Stimulated activated CD4-positive, alpha-beta T cell treated with anti-CD3 and anti-CD28 coated beads, Interleukin-1b, Interleukin-23, amount 100 ng/mL, for 1 hour (primary cell): ENCODE measurements at places on chromosomes 5 and 9.

- DNase-seq = no peak
Observed at GRCh38 chr5:174532455-174533453, 191.6 kb upstream of the MSX2 start.

GRCh38 chr5:105954341-105954740, 1716.4 kb downstream of the EFNA5 start:
- no peak for DNase-seq

GRCh38 chr9:97398999-97399758, 12.7 kb upstream of the TDRD7 start:
- peak; percentile 50 for DNase-seq

DNA sequence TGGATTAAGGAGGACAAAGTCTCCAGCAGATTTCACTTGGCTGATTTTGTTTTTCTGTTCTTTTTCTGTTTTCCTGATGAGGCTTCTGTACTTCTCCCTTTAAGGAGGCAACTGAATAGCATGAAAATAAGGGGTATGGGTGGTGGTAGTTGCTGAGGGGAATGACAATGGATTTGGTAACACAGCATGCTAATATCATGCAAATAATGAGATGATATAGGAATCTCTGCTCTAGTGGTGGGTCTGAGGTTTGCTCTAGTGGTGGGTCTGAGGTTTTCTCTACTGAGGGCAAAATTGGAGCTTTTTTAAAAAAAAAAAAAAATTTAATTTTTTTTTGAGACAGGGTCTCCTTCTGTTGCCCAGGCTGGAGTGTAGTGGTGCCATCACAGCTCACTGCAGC, 139.7 kb downstream of the C9orf152 start:
- DNase-seq = no peak

DNA sequence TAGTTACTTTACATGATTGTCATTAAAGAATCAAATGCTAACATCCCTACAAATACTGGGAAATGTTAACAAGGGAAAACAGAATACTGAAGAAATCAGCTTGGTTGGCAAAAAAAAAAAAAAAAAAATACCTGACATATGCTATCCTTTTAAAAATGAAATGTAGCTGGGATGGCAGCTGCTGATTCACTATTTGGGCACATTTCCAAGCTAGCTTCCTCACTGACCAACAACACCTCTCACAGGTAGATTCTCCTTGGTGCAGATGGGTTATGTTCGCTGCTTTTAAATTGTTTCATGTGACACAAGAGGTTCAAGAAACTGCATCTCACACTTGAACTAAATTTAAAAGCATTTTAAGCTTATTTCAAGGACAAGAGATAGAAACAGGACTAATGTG, 6.1 kb upstream of the PRUNE2 start:
- no peak for DNase-seq

DNA sequence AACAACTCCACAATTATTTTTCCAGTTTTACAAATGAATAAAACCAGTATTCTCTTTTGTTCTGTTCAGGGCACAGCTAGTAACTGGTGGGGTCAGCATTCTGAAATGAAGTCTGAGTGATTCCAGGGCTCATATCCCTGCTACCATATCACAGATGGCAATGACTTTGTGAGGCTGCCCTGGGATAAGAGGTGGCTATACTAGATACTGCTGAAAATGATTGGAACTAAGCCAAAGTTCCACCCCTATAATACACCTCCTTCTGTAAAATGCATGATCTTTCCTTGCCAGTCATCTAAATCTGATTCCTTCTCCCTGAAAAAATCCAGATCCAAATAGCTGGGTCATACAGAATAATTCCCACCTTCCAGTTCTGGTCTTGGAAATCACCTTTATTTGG, 14.4 kb downstream of the SLC25A51 start:
- DNase-seq = no peak

GRCh38 chr5:173243831-173244305, 8.9 kb upstream of the NKX2-5 start:
- no peak for DNase-seq

DNA sequence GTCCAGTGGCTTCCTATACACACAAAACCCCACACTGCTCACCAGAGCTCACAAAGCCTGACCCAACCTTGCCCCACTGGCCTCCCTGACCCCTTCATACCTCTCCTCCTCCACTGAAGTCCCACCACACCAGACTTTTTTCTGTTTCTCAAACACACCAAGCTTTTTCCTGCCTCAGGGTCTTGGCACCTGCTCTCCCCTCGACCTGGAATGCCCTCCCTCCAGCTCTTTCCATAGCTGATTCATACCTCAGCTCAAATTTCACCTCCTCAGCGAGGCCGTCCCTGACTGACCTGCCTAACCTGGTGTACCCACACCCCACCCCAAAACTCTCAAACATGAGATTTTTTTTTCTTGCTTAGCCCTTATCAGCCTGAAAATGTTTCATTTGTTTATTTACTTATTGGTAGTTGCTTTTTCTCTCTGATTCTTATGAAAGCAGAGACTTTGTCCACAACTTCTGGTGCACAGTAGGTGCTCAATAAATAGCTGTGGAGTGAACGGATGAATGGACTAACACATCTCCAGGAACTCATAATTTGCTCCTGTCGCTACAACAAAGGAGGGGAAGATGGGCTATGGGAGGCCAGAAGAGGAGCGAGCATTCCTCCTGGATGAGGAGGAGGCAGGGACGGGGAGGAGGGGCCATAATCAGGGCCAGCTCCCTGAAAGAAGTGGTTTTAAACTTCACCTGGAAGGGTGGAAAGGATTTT, 84.3 kb downstream of the SH3TC2 start:
- no peak for DNase-seq

DNA sequence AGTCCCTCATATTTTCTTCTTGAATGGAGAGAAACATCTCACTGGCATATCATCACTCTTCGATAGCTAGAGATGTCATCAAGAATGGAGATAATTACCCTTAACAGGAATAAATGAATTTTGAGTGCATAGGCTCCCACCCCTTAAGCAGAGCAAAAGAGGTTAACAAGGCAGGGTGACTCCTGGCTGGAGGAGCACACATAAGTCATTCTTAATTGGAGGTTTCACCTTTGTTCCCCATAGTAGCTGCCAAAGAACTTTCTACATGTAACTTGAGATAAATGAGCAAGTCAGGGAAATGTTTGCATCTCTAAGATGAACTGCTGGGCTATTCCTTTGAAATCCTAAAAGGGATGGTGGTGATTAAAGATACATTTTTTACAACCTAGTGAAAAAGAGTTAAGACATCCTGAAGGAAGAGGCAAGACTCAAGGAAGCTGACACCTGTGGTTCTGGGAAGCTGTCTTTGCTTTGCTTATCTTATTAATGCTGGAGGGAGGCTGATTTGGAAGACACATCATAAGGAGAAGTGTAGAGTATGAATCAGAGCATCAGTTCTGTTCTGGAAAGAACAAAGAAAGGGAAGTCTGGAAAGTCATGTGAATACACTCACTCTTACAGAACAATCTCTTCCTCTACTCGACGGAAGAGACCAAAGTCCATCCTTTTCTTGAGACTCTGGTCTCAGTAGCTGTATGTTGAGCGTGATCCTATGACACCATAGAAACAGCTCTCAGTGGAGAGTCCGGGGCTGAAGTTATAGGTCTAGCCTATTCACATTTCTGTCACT, 326.3 kb downstream of the OSTF1 start:
- no peak for DNase-seq

DNA sequence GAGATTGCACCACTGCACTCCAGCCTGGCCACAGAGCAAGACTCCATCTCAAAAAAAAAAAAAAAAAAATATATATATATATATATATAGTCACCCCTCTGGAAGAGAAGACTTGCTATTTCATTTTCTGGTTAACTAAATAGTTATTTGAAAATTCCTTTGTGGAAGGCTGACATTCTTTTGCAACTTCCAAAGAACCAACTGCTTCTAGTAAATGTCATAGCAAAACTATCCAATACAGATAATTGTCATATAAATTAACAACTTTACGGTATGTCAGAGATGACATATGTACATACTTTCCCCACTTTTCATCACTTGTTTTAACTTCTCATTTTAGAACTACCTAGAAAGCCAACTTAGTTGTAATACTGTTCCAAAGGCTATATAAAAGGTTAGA, 50.9 kb downstream of the PRUNE2 start:
- no peak for DNase-seq

- DNase-seq = no peak
Observed at GRCh38 chr9:135328485-135329417, 150.8 kb upstream of the PPP1R26 start.

GRCh38 chr9:110351009-110351467, 13.4 kb upstream of the TXNDC8 start:
- no peak for DNase-seq

- DNase-seq = no peak
Observed at GRCh38 chr9:115855458-115856133, 298.0 kb upstream of the PAPPA start.

- DNase-seq = no peak
Observed at GRCh38 chr5:115818821-115819220, 2.4 kb upstream of the CDO1 start.

DNA sequence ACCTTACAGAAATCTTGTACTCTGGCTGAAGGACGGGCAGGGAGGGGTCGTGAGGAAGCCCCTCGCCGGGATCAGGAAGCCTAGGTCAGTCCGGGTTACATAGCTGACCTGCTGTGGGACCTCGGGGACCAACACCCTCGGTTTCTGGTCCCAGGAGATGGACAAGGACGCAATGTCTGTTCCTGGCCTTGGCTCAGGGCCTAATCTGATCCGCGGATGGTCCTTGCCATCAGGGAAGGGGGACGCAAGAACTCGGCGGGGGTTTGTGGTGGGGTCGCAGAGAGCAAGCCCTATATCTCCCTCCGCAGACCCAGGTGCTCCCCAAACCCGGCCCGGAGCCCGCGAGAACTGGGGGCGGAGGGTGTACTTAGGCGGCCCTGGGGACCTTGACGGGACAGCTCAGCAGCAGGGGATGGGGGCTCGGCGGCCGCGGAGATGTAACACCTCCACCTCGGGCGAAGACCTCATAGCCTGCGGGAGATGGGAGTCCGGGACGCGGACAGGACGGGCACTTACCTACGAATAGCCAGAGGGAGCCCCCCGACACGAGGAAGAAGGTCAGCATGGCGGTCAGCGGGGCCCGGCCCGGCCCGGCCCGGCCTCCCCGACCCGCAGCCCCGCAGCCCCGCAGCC, 353 bp downstream of the ACSL6 start:
- no peak for DNase-seq

GRCh38 chr5:153437251-153437650, 53.2 kb upstream of the GRIA1 start:
- DNase-seq = no peak

GRCh38 chr9:72596451-72597180, 75.2 kb downstream of the TMC1 start:
- no peak for DNase-seq

DNA sequence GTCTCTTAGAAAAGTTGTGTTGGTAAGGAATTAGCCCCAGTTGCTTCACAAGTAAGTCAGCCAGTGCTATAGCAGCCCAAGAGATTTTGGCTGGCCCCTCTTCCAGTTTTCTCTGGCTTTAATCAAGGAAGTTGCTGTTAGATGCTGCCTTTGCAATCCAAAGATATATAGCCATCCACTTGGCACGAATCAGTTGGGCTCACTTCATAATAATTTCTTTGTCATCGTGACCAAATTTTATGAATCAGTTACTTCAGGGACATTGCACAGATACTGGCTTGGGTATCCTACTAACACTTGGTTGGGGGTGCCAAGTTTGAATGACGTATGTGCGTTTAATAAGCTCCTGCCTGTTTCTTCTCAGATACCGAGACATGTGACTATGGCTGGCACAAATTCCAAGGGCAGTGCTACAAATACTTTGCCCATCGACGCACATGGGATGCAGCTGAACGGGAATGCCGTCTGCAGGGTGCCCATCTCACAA, 81.5 kb downstream of the VCAN start:
- no peak for DNase-seq

- no peak for DNase-seq
Observed at GRCh38 chr9:96420468-96421219, 2.5 kb upstream of the ZNF367 start.

DNA sequence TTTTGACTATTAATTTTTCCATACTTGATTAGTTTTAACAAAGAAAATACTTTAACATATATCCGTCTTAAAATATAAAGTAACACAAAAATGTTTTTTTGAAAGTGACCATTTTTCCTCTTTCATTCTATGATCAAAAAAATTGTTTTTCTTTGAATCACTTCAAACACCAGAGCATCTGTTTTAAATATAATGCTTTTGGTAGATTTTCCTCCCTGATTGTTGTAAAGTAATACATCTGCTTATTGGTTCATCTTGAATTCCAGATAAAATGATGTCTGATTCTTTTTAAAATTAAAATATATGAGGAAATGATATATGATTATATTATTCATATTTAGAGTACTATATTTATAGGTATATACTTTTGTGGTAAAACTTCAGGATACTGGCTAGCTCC, 76.2 kb upstream of the LPAR1 start:
- DNase-seq = no peak

- DNase-seq = no peak
Observed at GRCh38 chr9:37410969-37411785, 11.3 kb upstream of the GRHPR start.

GRCh38 chr5:142501890-142502289, 177.1 kb upstream of the SPRY4 start:
- no peak for DNase-seq

DNA sequence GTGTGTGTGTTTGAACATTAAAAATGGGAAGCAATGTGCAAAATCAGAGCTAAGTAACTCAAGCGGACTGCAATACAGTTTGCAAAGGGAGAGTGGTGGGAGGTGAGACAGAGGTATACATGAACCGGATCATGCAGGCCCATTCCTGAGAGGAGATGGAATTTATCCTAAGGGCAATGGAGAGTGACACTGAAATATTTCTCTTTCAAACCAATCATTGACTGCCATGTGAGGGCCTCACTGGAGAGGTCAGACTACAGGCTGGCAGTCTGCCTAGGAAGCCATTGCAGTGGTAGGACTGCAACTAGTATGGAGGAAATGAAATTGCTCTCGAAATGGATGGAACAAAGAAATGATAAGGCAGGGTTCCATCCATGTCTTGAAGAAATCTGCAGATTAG, 34.8 kb downstream of the TNFSF15 start:
- no peak for DNase-seq

DNA sequence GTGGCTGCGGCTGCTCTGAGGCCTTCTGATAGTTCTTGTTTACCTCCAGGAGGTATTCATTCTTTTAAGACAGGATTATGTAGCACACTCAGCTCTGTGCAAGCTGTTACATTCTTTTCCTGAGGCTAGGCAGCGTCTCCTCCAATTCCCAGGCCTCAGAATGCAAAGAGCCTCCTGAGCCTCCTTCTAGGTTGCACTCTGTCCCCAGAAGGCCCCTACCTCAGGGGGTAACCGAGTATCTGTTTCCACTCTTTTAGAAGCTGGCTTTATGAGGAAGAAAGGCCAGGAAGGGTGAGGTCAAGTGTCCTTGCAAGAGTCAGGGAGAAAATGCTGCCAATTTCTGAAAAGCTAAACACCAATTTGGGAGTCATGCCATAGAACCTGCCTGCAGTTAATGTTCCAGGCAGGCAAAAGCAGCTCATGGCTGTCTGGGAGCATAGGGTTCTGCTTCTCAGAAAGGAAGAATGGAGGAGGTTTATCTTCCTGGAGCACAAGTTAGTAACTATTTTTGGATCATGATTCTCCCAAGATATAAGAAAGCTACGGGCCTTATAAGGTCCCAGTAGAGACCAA, 178.9 kb downstream of the SEMA6A start:
- DNase-seq = no peak

GRCh38 chr5:141878186-141878710, at the start of gene PCDH1:
TSS of gene PCDH1 (minus strand) at chr5:141878410. CDS start at chr5:141878262, 148 bp downstream.
- no peak for DNase-seq

- no peak for DNase-seq
Observed at GRCh38 chr5:75021219-75021618, 31.1 kb downstream of the GCNT4 start.

GRCh38 chr9:37007295-37007694, 26.8 kb downstream of the PAX5 start:
- DNase-seq = no peak
